ENCODE measurements at places on chromosomes 4 and X. TPM values are rescaled to one million over a fixed set of nuclear protein-coding genes. Genes with fewer than 3 reads are reported as not detected.

KCNIP4 gene
- total RNA-seq: not detected

SLC25A6 gene
- 405 TPM for total RNA-seq

AVPR2 gene
- not detected for total RNA-seq

ZNF157 gene
- total RNA-seq: 0.48 TPM

PLA2G12A gene
- 20.4 TPM for total RNA-seq

AMOT gene
- 0.34 TPM for total RNA-seq

SLC2A9 gene
- 0.77 TPM for total RNA-seq

CCDC149 gene
- total RNA-seq: not detected

VCX2 gene
- total RNA-seq: not detected

AFF2 gene
- total RNA-seq: 1.4 TPM

FGF2 gene
- total RNA-seq: 0.07 TPM

UGT2B7 gene
- not detected for total RNA-seq
